H4 (cell line): ENCODE measurements at places on chromosomes 13 and 19. TPM values are rescaled to one million over a fixed set of nuclear protein-coding genes. Genes with fewer than 3 reads are reported as not detected.

DNA sequence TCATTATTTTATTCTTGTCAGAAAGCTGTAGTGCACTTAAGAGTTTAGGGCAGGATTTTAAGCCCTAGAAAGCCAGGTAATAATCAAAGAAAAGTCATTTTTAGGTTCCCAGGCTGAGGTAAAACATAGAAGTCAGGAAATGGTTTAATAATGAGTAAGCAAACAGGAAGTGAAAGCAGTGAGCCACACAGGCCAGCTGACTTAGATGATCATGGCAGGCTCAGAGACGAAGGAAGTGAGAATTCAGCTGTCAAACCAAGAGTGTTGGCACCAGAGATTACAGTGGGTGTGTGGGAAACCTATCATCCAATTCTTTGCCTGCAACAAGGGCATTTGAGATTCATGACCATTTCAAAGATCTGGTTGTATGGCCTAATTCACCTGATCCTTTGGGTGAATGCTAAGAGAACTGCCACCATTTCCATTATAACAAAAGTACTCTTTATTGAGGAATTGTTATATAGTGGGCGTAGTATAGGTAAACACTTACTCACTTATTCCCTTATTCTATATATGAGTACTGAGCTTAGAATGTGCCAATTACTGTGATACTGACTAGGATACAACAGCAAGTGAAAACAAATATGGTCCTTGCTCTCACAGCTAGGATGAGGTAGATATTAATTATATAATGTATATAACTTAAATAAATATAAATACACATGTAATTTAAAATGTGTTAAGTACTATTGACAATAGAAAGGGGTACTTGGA is 103.7 kb upstream of the EDNRB start:
- DNase-seq: peak; percentile 43

- no peak for DNase-seq
These were observed 3.8 kb downstream of the DBP start for GRCh38 chr19:48633148-48634035.

DNA sequence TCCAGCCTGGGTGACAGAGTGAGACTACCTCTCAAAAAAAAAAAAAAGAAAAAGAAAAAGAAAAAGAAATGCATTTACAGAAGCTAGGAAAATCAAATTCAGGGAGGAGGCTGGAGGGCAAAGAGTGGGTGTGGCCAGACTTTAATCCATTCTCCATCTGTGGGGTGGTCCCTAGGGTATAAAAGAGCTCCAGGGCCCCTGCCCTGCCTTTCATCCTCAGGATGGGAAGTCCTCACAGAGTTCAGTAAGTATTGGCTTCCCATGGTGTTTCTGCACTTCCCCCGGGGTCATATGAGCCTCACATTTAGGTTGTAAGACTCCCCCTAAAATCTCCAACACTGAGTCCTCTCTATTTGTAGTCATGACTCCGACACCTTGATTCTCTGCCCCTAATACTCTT is 33.0 kb downstream of the DPRX start:
- DNase-seq: no peak

DNA sequence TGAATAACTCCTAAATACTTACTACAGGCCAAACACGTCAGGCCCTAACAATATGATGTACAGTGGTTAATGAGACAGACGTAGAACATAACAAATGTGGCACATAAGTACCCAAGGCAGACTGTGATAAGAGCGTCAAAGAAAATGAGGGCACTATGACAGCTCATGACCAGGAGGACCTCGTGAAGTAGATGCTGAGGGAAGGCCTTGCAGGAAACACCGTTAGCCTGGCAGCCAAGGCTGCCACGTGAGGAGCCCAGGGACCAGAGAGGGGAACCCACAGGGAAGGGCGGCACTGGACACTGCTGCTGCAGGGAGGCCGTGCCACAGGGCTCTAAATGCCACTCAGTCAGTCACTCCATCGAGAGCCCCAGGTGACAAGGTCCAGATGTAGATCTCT is 5.7 kb downstream of the TUBGCP3 start:
- no peak for DNase-seq

DNA sequence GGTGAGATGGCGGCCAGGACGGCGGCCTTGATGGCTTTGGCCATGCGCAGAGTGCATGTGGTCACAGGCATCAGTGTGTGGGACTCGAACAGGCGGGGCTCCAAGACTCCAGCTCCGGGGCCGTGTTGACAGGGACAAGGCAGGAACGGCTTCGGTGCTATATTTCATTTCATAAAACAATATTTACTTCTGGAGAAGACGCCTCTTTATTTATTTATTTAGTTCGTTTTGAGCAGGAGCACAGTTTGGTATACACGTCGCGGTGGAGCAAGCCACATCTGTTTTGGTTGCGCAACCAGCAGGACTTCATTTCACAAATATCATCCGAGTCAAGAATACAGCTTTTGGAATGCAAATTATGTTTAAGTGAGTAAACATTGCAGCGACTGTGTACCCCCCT is 166.7 kb upstream of the TSHZ3 start:
- no peak for DNase-seq

DNA sequence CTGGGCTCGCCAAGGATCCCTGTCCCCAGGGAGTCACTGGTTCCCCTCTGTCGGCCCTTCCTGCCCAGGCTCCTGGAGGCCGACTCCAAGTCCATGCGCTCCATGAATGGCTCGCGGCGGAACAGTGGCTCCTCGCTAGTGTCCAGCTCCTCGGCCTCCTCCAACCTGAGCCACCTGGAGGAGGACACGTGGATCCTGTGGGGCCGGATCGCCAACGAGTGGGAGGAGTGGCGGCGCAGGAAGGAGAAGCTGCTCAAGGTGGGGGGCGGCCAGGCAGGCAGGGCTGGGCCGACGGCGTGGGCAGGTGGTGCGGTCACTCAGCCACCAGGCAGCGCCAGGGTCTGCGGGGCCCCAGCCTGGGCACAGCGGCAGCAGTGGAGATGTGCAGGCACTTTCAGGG is 17.6 kb downstream of the EVI5L start:
- DNase-seq: no peak

GRCh38 chr19:32197896-32198882 is 147.2 kb upstream of the ZNF507 start:
- no peak for DNase-seq

DNA sequence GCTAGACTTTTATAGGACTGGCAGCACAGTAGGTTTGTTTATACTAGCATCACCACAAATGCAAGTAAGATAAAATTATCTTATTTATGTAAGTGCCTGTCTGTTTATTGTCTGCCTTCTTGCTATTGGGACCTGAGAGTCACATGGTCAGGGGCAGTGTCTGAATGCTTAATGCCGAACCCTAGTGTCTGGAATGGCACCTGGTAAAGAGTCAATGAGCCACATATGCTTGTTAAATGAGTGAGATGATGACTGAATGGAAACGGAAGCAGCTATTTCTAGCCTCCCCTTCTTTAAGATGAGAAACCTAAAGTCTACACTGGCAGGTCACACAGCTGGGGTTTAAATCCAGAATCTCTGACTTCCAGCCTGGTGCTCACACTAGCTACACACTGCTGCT is 92.2 kb downstream of the STOML3 start:
- peak; percentile 57 for DNase-seq

DNA sequence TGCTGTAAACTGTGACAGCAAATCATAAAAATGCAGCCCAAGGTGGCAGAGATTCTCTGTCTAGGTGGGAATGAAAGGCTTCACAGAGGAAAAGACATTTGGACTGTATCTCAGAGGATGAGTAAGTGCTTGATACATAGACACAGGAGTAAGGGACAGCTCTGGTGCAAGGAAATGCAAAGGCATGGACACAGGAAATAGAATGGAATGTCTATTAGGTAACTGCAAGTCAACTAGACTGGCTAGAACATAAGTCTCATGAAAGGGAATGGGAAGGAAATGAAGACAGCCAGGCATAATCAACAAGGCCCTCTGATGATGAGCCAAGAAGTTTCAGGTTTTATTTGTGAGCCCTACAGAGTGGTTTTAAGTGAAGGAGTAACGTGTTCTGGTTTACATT is 321.7 kb downstream of the SUCLA2 start:
- no peak for DNase-seq

DNA sequence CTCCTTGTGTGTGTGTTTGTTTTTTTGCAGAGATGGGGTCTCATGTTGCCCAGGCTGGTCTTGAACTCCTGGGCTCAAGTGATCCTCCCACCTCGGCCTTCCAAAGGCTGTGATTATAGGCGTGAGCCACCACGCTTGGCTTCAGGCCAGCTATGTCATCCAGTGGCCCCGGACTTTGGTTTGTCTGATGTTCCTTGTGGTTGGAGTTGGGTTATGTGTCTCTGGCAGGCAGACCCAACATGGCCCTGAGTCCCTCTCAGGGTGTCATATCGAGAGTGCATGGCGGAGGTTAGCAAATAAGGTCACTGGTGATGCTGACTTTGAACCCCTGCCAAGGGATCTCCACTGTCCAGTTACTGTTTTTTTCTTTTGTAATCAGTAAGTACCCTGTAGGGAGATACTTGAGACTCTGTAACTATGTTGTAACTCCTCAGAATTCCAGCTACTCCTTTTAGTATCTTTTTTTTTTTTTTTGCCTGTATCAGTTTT is 37.3 kb downstream of the SMARCA4 start:
- DNase-seq: no peak

DNA sequence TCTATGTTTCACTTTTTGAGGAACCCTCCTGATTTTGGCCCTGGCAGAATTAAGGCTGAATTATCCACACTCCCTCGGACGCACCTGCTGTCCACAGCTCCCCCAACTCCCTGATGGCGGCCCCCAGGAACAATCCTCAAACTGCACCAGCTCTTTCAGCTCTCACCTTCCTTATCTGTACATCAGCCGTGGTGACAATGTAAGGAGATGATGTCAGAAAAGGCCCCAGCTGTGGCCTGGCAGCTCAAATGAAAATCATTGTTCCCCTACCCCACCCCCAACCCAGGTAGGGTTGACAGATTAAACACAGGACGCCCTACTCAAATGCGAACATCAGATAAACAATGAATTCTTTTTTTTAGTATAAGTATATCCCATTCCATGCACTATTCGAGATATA is 35.0 kb upstream of the KLF2 start:
- no peak for DNase-seq

- no peak for DNase-seq
These were observed 11.8 kb downstream of the LIG1 start for GRCh38 chr19:48158210-48158790.

DNA sequence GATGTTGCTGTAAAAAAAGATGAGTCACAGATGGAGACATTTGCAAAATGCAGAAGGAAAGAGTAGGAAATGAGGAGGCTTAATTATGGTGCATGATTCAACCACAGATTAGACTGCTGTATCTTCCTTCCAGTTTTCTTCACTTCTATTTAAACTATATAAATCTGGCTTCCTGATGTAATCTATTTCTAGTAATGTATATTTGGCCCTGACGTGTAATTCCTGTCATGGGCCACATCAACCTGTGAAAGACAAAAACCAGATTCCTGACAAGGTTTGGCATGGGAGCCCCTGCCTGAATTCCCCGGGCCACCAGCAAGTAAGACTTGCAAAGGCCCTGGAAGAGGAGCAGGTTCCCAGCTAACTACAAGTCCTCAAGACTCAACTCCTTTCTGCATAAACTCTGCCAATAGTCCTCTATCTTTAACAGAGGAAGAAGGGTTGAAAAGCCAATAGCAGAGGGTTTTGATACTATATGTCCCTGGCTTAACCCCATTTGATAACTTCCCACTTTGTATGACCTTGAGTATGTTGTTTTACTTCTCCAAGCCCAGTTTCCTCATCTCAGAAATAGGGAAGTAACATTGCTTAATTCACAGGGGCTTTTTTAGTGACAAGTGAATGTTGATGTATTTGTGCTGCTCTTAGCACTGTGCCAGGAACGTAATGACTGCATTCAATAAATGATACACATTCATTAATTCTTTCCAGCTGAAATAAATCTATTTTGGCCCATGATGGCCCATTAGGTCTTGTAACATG is 172.7 kb downstream of the SPRY2 start:
- no peak for DNase-seq

DNA sequence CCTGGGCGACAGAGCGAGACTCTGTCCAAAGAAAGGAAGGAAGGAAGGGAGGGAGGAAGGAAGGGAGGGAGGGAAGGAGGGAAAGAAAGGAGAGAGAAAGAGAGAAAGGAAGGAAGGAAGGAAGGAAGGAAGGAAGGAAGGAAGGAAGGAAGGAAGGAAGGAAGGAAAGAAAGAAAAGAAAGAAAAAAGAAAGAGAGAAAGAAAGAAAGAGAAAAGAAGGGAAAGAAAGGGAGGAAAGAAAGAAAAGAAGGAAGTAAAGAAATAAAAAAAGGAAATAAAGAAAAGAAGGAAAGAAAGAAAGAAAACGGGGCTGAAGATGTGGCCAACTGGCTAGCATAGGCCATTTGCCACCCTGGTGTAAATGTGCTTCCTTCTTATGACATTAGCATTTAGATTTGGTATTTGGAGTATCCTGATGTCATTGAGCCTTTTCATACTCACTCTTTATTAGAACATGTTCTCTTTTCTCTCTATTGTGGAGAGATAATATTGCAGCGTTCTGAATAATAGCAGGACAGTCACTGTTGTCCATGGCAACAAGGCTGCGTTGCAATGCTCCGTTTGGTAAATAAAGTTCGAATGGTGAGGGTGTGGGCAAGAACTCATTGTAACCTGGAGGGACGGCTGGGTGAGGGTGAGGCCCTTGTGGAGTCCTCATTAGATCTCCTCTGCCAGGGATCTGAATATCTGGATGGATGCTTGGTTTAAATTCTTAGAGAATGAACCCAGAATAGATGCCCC is 173.9 kb upstream of the UBL3 start:
- DNase-seq: no peak

DNA sequence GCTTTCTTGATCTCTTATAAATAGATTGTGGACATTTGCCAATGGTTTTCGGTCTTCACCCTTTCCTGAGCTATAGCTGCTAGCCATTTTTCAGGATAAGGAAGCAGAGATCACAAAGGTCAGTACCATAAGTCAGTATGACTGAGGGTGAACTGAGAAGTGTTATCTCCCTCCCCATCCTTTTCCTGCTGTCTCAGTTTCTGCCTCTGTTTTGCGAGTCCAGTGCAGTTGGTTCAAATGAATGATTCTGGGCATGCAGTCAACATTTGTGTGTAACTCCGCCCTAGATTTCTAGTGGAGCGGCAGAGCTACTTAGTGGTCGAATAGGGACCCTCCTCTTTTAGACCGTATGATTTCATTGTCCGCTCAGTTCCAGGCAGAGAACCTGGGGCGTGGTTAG is 460.8 kb upstream of the ARGLU1 start:
- no peak for DNase-seq

GRCh38 chr13:113945857-113946408 is 27.9 kb downstream of the C13orf46 start:
- no peak for DNase-seq

- DNase-seq: no peak
These were observed 320.1 kb downstream of the DACH1 start for GRCh38 chr13:71546881-71547280.

- DNase-seq: no peak
These were observed 313.8 kb upstream of the NBEA start for GRCh38 chr13:34628209-34628682.

The ZSCAN4 gene
- not detected in 2 replicates for total RNA-seq

The ZIC5 gene
- 0.12 and 0.58 TPM in 2 replicates for total RNA-seq

The HIPK4 gene
- total RNA-seq: not detected in 2 replicates

The DMWD gene
- 5.9 and 7.8 TPM in 2 replicates for total RNA-seq

The SLC8A2 gene
- total RNA-seq: 0.19 TPM in 1 of 2 replicates, not detected in the other

The PRR22 gene
- 0.25 TPM in 1 of 2 replicates, not detected in the other for total RNA-seq

The LCP1 gene
- 66.6 and 77.8 TPM in 2 replicates for total RNA-seq

The KLK14 gene
- total RNA-seq: not detected in 2 replicates

The KCNRG gene
- not detected in 2 replicates for total RNA-seq

The OR10H1 gene
- not detected in 2 replicates for total RNA-seq

The RNF113B gene
- not detected in 2 replicates for total RNA-seq

The SIGLEC5 gene
- total RNA-seq: not detected in 2 replicates
